Stimulated activated CD8-positive, alpha-beta memory T cell treated with anti-CD3 and anti-CD28 coated beads, Interleukin-4, amount 100 ng/mL, for 1 hour (primary cell): ENCODE measurements at places on chromosomes 3 and 15.

- DNase-seq = no peak
Observed at GRCh38 chr3:5485427-5485826, 297.9 kb downstream of the EDEM1 start.

GRCh38 chr3:185250247-185250646, 3.6 kb downstream of the EHHADH start:
- no peak for DNase-seq

GRCh38 chr3:15726043-15726442, 71.7 kb downstream of the ANKRD28 start:
- no peak for DNase-seq

- DNase-seq = no peak
Observed at GRCh38 chr3:75176937-75177336, 487.2 kb upstream of the FRG2C start.

DNA sequence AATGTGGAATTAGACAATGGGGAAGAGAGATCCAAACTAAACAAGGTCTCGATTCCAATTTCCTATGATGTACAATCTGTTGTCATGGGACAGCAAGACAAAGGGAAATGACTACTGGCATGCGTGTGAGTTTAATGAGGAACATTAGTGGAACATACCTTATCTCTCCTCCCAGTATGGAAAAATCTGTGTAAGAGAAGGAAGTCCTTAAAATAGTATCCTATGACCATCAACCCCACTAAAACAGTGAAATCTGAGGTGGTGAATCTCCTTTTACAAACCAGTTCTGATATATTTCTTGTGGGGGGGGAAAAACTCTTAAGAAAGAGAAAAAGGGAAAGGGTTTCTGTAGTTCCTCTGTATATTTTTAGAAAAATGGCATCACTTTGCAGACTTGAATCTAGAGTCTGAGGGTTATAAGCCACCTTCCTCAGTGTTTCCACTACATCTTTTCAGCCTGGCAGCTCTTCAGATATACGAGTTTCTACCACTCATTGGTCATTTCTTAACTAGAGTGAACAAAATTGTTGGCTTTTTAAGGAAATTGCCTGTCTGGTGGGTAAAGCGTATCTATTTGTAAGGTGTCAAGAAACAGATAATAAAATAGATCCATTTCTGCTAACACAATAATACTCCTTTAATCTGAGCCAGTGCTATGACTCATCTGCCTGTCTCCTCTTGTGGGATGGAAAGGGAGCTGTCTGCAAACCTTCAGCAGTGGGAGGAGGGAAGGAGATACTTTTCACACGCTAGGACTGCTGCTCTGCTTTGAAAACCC, 3.0 kb upstream of the TNFAIP8L3 start:
- no peak for DNase-seq

GRCh38 chr3:69741032-69741767, 1.9 kb downstream of the MITF start:
- DNase-seq = no peak

GRCh38 chr3:76731471-76731870, 308.4 kb upstream of the ROBO2 start:
- DNase-seq = no peak

GRCh38 chr3:194368918-194369317, 625 bp downstream of the LRRC15 start:
- no peak for DNase-seq

- no peak for DNase-seq
Observed at GRCh38 chr3:44077267-44077666, 164.4 kb upstream of the TOPAZ1 start.

DNA sequence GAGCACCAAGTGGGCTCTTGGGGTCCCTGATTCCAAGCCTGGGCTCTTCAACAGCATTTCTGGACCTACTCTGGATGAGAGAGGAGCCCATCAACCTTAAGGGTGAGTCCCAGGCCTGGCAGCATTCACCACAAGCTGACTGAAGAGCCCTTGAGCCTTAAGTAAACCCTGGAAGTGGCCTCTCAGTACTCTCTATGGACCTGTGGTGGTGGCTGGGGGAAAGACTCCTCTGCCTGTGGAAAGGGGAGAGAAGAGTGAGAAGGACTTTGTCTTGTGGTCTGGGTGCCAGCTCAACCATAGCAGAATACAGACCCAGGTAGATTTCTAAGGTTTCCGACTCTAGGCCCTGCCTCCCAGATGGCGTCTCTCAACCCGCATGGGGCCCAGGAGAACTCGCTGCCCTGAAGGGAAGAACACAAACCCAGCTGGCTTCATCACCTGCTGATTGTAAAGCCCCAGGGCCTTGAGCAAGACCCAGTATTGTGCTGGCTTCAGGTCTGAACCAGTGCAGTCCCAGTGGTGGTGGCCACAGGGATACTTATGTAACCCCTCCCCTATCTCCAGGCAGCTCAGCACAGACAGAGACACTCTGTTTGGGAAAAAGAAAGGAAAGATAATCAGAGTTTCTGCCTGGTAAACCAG, 71.4 kb downstream of the TFDP2 start:
- DNase-seq = no peak

- no peak for DNase-seq
Observed at GRCh38 chr15:67873777-67874176, 33.9 kb upstream of the RNU6-1 start.

GRCh38 chr3:144351773-144352365, 380.2 kb downstream of the DIPK2A start:
- DNase-seq = no peak

GRCh38 chr15:63539521-63539920, 35.1 kb downstream of the USP3 start:
- DNase-seq = no peak

DNA sequence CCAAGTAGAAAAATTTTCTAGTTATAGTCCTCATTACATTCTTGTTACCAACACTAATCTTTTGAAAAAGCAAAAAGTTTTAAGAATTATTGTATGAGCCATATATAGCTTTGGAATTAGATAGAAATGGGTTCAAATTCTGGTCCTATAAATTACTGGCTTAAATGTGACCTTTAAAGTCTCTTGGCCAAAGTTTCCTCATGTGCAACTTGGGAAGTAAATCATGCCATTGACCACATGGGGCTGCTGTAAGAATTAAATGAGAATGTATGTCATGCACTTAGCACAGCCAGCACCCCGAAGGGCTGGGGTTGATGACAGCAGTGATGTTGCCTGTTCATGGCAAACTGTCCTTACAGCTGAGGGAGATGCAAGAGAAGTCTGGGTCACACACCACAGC, 108.3 kb downstream of the TOP2B start:
- DNase-seq = no peak

DNA sequence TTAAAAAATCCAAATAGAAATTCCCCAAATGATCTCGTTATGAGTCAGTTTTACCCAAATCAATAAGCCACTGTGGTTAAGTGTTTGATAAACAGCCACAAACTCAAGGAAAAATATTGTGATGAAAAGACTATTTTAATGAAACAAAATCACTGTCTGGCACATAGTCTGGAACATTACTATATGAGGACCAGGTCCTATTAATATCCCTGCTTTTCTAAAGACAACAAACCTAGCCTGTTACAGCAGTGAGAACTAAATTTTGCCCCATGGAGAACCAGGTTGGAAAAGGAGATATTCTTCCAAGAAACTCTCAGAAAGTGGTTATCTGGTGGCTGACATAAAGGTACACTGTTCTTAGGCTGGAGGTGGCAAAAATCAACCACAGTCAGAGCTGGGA, 27.7 kb upstream of the ZNF385D start:
- DNase-seq = no peak

DNA sequence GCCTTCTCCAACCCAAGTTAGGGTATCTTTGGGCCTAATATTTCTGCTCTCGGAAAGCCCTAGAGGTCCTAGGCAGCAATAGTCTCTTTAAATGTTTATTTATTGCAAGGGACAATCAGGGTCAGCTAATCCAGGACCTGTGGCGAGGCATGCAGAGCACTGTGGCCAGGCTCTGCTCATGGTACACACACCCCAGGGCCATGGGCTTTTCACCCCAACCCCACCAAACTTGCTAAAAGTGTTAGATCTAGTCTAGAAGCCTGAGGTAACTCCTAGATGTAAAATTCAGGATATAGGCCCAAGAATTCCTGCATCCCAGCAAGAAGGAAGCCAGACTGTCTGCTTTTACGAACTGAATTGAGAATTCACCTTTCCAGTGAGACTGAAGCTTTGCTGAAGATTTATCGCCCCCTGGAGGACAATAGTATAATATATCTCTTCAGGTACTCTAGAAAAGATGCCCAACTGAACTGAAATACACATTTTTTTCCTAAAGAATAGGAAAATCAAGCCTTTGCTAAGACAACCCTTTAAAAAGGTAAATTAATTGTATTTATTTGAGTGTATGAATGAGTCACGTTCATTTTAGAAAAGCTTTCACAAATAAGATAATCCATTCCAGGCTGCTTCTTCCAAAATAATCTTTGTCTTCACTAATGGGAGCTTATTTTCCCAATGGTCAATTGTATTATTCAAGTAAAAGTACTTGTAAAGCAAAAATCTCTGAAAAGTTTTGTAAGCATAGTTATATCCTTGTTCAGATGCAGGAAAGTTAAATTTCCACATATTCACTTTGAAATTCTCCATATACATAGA, 89.8 kb downstream of the LRRC3B start:
- DNase-seq = no peak

DNA sequence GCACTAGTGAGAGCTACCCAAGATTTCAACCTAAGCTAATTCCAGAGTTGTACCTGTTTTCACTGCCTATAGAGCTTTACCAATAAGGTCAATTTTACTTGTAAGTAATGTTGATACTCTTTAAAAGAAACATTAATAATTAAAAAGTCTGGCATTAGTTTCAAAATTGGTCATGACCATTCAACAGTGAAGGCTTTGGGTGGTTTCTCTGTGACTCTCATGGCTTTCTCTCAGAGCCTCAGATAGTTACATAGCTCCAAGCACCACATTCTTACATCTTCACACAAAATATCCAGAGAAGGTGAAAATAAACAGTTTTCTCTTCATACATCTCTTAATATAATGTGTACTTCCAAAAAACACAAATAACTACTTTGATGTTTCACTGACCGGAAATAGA, 61.5 kb upstream of the TCF12 start:
- no peak for DNase-seq

DNA sequence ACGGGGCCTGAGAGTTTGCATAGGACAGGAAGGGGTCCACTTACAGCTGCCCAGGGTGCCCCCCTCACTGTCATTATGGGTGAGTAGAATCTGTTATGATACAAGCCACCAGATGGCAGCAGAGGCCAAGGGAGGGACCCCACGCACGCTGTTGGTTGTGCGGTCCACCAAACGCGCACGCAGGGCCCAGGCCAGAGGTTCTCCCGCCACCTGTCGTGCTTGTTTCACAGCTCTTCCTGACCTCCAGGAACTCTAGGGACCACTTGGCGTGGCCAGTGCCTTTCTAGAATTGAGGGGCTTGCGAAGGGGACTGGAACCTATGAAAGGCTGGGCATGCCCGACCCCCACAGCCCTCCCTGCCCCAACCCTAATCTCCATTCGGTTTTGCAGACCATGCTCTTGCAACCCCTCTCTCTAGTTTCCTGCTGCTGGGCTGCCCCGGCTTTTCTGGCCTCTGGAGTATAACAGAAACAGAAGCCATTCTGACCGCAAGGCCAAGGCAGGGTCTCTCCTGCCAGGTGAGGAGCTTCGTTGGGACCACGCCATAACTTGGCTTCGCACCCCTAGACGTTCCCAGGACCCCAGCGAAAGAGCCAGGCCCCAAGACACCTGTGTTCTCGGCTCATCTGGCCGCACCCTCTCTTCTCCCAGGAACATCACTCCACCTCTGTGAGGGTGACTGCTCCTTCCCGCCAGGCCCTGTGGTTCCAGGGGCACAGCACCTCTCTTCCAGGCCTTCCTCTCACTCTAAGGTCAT, 46.0 kb downstream of the ALDH1L1 start:
- no peak for DNase-seq

- no peak for DNase-seq
Observed at GRCh38 chr3:173911446-173911845, 513.9 kb downstream of the NLGN1 start.

GRCh38 chr15:94265982-94266381, 34.6 kb downstream of the MCTP2 start:
- no peak for DNase-seq

GRCh38 chr15:39495871-39496840, 84.7 kb upstream of the THBS1 start:
- no peak for DNase-seq

- no peak for DNase-seq
Observed at GRCh38 chr3:141992512-141992911, 116.1 kb downstream of the ATP1B3 start.

DNA sequence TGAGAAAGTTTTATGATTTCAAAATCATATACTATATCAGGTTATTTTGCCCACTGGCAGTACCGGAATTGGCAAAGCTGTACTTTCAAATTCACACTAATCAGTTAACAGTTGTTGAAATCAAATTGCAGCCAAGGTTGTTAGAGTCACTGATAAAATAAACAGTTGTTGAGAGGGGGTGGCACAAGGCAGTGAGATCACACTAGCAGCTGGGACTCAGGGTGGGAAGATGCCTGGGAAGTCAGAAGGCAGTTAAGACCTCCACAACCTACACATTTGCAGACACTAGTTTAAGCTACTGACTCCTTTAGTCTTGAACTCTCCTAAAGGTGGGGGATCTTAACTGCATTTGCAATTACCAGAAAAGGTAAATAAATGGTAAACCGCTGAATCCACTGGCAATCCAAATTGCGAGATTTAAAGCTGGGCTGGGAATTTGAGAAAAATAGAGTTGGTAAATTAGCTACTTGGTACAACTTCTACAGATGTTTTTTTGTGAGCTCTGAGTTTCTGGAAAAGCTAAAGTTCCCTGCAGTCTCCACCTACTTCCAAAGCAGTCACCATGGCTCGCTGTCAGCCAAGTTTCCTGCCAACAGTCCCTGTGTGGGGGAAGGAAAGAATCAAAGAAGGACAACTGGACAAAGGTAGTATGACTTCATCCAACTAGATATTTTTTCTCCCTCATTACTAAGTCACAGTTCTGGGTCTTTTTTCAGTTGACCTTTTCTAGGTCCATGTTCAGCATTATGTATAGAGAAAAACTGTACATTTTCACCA, 105.7 kb downstream of the ZNF385D start:
- no peak for DNase-seq

DNA sequence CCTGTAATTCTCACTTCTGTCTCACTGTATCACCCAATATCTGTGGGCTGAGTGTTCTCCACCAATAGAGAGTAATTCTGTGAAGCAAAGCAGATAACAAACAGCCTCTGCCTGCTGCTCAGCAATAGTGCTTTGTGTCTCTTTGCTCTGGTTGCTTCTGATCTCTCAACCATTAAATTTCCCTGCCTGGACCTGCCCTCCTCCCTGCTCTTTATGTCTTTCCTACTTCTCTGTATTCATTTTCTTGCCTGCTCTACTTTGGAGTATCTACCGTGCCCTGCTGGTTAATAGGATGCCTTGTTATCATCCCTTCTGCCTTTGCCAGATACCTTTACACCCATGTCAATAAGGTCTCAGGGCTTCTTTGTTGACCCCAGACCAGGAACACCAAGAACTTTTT, 102.9 kb upstream of the CGNL1 start:
- no peak for DNase-seq

GRCh38 chr3:7407107-7407506, 546.2 kb downstream of the GRM7 start:
- DNase-seq = no peak
